ENCODE measurements at places on chromosomes 2 and 18.

- no peak for DNase-seq
Observed at GRCh38 chr2:181621779-181622490, 35.0 kb downstream of the CERKL start.

DNA sequence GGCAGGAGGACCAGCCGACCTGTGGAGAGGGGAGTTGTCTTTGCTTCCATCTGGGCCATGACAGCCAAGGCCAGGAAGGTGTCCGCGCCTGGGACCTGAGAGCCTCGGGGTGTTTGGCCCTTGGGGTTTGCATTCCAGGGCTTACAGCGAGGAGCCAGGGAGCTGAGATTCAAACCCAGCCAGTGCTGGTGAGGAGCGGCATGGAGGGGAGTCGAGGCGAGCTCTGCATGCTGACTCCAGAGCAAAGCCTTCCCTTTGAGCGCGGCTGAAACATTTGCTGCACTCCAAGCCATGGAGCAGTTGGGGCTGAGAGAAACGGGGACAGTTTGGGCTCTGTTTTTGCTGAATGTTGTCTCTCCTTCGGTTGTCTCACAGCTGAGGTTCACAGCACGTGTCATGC lies 77.4 kb downstream of the TWIST2 start:
- DNase-seq = no peak

DNA sequence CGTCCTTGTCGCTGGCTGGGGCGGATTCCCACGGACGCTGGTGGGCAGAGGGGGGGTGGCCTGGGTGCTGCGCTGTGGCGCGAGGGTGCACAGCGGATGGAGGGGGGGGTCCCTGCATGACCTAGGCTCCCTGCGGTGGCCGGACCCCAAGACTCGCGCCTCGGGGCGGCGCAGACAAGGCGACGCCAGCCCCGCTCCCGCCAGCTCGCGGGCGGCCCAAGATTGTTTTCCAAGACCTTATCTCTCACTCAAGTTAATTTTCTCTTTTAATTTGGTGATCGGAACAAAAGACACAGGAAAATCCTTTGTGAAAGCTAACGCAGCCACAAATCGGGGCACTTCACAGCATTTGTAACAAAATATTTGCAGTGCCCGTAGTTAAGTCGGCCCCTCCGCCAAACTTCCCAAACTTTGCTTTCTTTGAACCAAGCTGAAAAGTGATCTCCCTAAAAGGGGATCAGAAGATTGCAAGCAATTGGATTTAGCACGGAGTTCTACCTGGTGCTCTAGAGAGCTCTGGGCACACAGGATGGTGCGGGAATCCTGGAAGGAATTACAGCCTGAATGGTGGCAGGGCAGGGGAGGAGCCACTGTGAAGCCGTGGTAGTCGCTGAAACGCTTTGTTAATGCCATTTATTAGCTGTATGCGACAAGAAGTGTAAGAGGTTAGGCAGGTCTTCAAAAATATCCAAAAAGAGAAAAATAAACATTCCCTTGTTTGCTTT lies 4.8 kb upstream of the ID2 start:
- DNase-seq = no peak

GRCh38 chr2:117983040-117983439 lies 30.8 kb downstream of the CCDC93 start:
- no peak for DNase-seq

DNA sequence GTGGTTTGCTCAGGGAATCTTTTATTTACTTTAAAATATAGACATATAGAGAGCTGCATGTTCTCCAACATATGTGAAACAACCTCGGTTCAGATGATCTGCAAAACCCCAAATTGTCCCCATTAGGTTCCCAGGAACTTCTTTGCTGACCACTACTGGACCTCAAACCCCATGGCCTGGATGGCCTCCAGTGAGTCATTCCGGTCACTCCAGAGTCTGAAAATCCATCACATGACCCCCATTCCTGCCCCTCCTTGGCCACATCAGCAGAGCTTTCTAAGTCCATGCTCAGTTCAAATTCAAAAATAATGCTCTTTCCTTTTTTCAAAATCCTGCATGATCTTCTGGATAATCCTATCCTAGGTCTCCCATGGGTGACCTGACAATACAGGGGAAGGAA lies 271.0 kb downstream of the TNS1 start:
- DNase-seq = no peak

GRCh38 chr2:99397266-99397920 lies 60.2 kb downstream of the EIF5B start:
- no peak for DNase-seq

DNA sequence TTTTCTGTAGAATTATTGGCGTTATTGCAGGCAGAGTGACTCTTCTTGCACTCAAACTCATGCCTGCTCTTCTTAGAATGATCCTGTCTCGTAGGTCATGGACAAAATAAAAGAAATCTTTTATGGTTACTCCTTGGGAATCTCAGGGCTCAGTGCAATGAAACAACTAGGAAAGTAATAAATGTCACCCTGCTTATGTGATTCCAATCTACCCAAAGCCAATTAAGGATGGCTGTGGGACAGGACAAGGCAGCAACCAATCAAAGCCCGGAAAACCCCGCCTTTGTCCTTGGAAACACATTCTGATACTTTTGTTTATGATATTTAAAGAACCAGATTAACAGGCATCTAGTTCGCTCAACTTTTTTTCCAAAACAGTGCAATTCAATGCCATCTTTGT lies 53.0 kb downstream of the GRB14 start:
- DNase-seq = no peak

GRCh38 chr2:182019731-182020130 lies 34.1 kb downstream of the PPP1R1C start:
- no peak for DNase-seq

- no peak for DNase-seq
Observed at GRCh38 chr2:73072129-73072395, 550 bp upstream of the SFXN5 start.

Data from endothelial cell (in vitro differentiated cells).